ENCODE measurements at places on chromosomes 2 and 18.

DNA sequence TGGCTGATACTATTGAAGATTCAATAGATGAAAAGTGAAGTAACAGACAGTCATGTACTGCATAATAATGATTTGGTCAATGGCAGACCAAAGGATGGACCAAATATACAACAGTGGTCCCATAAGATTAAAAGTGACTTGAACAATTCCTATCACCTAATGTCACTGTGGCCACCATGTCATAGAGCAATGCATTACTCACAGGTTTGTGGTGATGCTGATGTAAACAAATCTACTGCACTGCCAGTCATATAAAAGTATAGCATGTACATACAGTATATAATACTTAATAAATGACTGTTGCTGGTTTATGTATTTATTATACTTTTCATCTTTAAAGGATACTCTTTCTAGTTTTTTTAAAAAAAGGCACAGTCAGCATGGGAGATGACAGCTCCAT lies 99.9 kb downstream of the USP34 start:
- no peak for DNase-seq

GRCh38 chr2:187884003-187884402 lies 329.8 kb upstream of the TFPI start:
- DNase-seq: no peak

DNA sequence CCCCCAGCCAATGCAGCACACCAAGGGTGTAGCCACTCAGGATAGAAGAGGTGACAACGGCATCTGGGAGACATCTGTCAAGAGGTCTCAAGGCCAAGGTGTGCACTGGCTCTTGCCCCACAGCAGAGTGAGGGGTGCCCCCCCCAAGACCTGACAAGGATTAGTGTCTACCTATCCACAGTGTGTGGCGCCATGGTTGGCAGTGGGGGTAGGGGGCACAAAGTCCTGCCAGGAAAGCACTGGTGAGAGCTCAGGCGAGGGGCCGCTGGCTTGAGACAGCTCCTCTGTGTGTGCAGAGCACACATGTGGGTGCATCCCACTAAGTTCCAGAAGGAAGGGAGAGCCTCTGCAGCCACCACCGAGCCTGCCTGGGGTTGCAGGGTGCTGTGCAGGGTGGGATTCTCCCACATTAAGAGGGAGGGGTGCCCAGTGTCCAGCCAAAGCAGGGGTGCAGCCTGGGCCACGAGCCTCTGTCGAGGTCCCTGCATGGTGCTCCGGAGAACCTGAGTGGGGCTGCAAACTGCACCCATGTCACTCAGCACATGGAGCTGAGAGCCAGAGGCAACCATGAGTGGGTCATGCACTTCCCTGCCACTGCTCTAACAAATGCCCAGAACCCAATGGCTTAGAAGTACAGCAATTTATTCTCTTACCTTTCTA lies 311.2 kb upstream of the HDAC4 start:
- DNase-seq: no peak

- no peak for DNase-seq
These were observed 381.9 kb downstream of the ZNF516 start for GRCh38 chr18:76113101-76113500.

- DNase-seq: no peak
These were observed 121.0 kb downstream of the MYO1B start for GRCh38 chr2:191366199-191366598.

- DNase-seq: no peak
These were observed 6.4 kb downstream of the PAX3 start for GRCh38 chr2:222292149-222293134.

DNA sequence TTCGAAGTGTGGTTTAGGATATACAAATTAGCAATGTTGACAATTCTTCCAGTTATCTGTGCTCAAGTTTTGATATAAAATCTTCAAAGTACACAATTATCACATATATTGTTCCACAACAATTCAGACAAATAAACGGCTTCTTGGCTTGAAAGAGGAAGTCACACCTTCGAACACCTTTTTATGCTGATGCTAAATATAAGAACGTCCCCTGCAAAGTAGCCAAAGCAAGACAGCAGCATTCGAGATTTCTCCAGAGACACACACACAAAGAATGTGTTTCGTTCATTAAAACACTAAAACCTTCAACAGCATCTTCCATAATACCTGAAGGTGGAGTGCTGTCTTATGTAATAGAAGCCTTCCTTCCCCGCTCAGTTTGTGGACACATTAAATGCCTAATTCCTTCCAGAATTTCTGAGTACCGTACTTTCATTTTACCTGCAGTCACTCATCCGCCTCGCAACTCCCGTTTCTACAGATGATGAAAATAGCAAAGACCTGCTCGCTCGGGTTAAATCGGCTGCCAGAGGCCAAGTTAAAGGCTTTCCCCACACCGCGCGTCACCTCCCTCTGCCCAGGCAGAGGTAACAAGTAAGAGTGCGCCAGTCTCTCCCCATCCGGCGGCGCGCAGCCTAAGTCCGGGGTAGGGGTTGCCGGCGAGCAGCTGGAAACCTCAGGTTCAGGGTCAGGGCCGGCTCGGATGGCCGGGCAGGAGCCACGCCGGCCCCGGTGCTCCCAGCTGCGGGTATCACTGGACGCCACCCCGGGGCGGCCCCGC lies 847 bp downstream of the SERPINE2 start:
- DNase-seq: no peak

- no peak for DNase-seq
These were observed 31.8 kb downstream of the SP100 start for GRCh38 chr2:230447455-230448451.

All from nucleus accumbens (tissue), 56 donors.